GM23248 (cell line): ENCODE measurements at places on chromosomes 1 and 21.

- DNase-seq, result no peak
Observed at GRCh38 chr1:154837034-154837671, 32.9 kb downstream of the KCNN3 start.

DNA sequence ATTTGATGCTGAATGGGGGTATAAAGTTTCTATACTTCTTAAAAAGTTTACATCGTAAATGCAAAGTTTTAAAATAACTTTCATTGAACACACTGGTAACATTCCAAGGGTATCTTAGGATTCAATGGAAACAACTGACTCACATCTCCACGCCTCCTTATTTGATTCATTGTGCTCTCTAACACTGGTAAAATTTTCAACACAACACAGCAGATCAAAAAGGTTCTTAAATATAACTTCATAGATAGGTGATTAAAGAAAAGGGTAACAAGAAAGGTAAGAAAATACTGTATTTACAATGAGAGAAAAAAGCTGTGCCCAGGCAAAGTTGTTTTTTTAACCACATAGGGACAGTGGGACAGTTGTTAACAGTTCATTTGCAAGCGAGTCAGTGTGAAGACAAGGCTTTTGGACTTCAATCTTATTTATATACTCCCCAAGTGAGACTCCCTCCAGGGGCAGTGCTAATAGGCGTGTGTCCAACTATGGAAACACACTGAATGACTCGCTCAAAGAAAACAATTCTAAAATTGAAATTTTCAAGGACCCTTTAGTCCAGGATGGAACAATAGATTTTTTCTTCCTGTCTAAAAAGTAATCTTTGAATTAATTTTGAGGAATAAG, 140.5 kb downstream of the TIAM1 start:
- DNase-seq, result peak; percentile 70

DNA sequence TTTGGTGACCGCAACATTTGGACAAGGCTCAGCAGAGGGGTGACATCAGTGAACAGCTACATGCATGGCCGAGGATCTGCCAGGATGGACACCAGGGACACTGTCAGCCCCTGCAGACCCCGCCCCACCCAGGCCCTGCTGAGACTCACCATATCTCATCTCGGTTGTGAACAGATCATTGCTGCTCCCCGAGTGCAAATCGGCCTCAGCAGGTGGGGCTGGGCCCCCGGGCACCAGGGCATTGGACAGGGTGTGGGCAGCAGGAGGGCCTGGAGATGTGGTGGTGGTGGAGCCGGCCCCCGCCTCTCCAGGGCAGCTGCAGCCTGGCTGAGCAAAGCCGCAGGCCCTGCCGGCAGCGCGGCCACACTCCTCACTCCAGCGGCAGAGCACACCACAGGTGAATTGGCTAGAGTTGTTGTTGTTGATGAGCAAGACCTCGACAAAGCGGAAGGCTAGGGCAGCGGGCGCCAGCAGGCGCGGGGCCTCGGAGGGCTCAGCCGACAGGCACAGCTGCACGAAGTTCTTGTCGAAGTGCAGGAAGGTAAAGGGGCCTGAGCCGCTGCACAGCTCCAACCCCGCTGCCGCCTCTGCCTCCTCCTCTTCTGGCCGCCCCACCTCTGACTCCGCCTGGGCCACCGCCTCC, 8.2 kb downstream of the ADGRB2 start:
- DNase-seq, result no peak

- DNase-seq, result peak; percentile 94
Observed at GRCh38 chr1:198880818-198881597, 242.2 kb downstream of the PTPRC start.

- no peak for DNase-seq
Observed at GRCh38 chr21:45308194-45309068, 20.7 kb upstream of the POFUT2 start.

- peak; percentile 28 for DNase-seq
Observed at GRCh38 chr1:162187687-162188276, 118.3 kb downstream of the NOS1AP start.

GRCh38 chr1:151992303-151993083, 1.2 kb downstream of the S100A10 start:
- peak; percentile 99 for DNase-seq
